Activated T-helper 2 cell treated with anti-CD3 and anti-CD28 coated beads, Interferon-gamma antibody, Interleukin-2, Interleukin-4, amounts not matched to agents 10 μg/mL and 5 μg/mL and 100 μg/mL, durations not matched to agents 14 hours and 24 hours and 36 hours (primary cell): ENCODE measurements at places on chromosomes 13 and 19. TPM values are rescaled to one million over a fixed set of nuclear protein-coding genes. Genes with fewer than 3 reads are reported as not detected.
A peak's percentile ranks its signal among the peaks of the same experiment; 100 is the strongest.

DNA sequence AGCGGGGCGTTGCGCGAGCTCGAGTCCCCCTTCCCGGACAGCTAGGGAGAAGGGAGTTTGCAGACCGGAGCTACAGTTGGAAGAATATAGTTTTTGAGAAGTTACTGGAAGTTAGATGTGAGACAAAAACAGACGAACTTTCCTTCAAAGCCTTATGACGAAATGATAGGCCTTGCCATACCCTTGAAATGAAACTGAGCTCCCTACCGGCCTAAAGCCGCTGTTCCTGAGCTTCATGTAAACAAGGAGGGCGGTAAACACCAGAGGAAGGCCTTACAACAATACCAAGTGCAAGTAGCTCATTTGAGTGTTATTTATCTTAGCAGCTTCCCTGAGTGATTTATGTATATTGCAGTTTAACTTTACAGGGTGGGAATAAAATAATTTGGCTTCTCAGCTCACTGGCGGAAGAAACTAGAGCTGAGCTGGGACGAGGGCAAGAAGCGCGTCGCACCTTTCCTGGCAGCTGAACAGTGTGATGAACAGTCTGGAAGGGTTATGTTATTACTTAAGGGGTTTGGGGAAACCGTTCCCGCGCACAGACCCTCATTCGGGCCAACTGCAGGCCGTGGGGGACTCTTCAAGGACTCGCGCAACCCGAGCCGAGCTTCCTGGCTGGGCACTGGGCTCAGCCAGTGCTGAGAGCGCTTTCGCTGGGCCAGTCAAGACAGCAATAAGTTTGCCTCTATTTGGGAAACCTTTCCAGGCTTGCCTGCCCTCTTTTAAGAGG is 111.2 kb downstream of the KCNRG start:
- peaks cover 38% of the 10 kb centered on the region for H3K27me3 ChIP-seq
- peak overlapping the region; percentile 81 for H3K27ac ChIP-seq
- H3K4me3 ChIP-seq, result peak overlapping the region; percentile 77
- H3K36me3 ChIP-seq, result peaks cover 21% of the 10 kb centered on the region
- DNase-seq, result no peak

The SHISA7 gene
- total RNA-seq, result not detected in 2 replicates

The SKA3 gene
- total RNA-seq, result 29.4 and 29.6 TPM in 2 replicates

The PIN1 gene
- total RNA-seq, result 84.3 and 87.3 TPM in 2 replicates

DNA sequence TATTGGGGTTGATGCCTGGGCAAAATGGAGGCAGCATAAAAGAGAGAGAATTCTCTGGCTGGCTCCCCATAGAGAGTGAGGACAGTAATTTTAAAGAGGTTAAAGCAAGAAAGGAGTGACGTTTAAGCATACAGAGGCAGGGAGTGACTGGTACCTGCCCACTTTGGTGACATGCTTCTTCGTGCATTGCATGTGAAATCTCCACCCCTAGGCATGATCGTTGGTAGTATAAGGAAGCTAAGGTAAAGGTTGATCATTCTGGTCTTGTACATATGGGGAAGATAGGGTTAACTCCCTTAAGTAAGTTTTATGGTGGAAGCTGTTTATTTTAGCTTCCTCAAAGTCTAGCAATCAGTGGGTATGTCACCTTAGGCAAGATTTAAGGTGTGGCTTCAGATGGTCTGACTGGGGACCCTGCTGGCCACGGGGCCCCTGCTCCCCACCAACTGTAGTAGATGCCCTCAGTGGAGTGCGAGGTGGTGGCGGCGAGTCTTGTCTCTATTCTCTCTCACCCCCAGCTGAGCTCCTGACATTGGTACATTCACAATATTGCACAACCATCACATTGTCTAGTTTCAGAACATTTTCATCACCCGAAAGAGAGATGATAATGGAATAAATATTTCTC is 797.5 kb upstream of the SPRY2 start:
- DNase-seq, result no peak
- no peaks in the 10 kb centered on the region for H3K4me1 ChIP-seq
- no peak overlapping the region for H3K27ac ChIP-seq
- no peaks in the 10 kb centered on the region for H3K36me3 ChIP-seq
- no peak overlapping the region for H3K4me3 ChIP-seq
- H3K27me3 ChIP-seq, result no peaks in the 10 kb centered on the region

The C19orf85 gene
- not detected in 2 replicates for total RNA-seq

DNA sequence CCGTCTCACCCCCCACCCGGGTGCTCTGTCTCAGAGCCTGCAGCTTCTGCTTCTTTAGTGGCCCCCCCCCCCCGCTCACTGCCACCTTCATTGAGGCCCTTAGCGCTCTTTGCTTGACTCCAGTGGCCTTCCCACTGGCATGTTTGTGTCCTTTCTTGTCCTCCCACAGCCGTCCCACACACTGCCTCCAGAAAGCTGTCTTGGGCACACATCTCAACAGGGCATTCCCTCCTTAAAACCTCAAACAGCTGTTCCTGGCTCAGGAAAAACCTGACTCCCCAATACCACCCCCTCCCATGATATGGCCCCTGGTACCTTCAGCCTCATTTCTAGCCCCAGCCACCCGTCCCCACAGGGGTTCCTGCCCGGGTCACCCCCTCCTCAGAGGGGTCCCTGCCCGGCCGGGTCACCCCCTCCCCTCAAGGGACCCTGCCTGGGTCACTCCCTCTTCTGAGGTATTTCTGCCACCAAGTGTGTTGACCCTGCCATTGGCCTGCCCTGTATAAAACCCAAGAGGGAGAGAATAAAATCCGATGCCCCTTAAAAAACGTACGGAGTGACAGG is 8.9 kb downstream of the B3GLCT start:
- no peak for DNase-seq
- no peaks in the 10 kb centered on the region for H3K36me3 ChIP-seq
- no peak overlapping the region for H3K27ac ChIP-seq
- no peaks in the 10 kb centered on the region for H3K27me3 ChIP-seq
- no peak overlapping the region for H3K4me3 ChIP-seq
- H3K4me1 ChIP-seq, result peaks cover 15% of the 10 kb centered on the region

GRCh38 chr13:45662162-45662561 is 40.0 kb upstream of the CBY2 start:
- H3K27ac ChIP-seq, result no peak overlapping the region
- H3K4me3 ChIP-seq, result no peak overlapping the region
- no peak for DNase-seq
- H3K27me3 ChIP-seq, result no peaks in the 10 kb centered on the region
- H3K36me3 ChIP-seq, result no peaks in the 10 kb centered on the region
- peaks cover 5% of the 10 kb centered on the region for H3K4me1 ChIP-seq

- H3K27ac ChIP-seq, result peak overlapping the region; percentile 34
- H3K27me3 ChIP-seq, result no peaks in the 10 kb centered on the region
- peaks cover 20% of the 10 kb centered on the region for H3K4me1 ChIP-seq
- H3K36me3 ChIP-seq, result no peaks in the 10 kb centered on the region
- no peak for DNase-seq
Observed at GRCh38 chr19:35332817-35333216, 3.8 kb downstream of the CD22 start.

The MAP2K2 gene
- 131 and 141 TPM in 2 replicates for total RNA-seq

- H3K27me3 ChIP-seq, result no peaks in the 10 kb centered on the region
- H3K27ac ChIP-seq, result no peak overlapping the region
- peaks cover 40% of the 10 kb centered on the region for H3K36me3 ChIP-seq
- DNase-seq, result no peak
- no peaks in the 10 kb centered on the region for H3K4me1 ChIP-seq
Observed at GRCh38 chr19:40335101-40335500, 13.1 kb downstream of the C19orf47 start.

- no peaks in the 10 kb centered on the region for H3K4me1 ChIP-seq
- no peaks in the 10 kb centered on the region for H3K27me3 ChIP-seq
Observed at GRCh38 chr19:28694812-28695211, 518.1 kb downstream of the UQCRFS1 start.

- H3K27me3 ChIP-seq, result no peaks in the 10 kb centered on the region
- H3K4me1 ChIP-seq, result peaks cover 8% of the 10 kb centered on the region
- no peak overlapping the region for H3K27ac ChIP-seq
- H3K36me3 ChIP-seq, result no peaks in the 10 kb centered on the region
Observed at GRCh38 chr19:6233056-6233826, 46.5 kb downstream of the MLLT1 start.

The NLRP4 gene
- total RNA-seq, result not detected in 2 replicates

GRCh38 chr13:113616991-113617749 is 32.6 kb downstream of the TFDP1 start:
- no peak overlapping the region for H3K4me3 ChIP-seq
- H3K27me3 ChIP-seq, result no peaks in the 10 kb centered on the region

DNA sequence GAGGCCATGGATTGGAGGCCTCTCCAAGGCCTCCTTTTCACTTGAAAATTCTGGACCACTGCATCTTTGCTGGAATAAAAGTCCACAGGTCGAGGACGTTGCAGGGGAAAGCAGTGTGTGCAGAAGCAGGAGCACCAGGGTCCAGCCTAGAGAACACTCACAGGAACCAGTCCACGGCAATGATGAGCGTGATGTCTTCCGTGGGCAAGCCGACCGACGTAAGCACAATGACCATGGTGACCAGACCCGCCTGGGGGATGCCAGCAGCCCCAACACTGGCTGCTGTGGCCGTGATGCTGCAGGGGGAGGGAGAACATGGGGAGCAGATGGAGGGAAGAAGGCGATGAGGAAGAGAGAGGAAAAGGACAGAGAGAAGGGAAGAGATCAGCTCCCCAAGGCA is 11.5 kb downstream of the OR7C2 start:
- no peaks in the 10 kb centered on the region for H3K27me3 ChIP-seq
- no peaks in the 10 kb centered on the region for H3K36me3 ChIP-seq
- no peak overlapping the region for H3K27ac ChIP-seq
- H3K4me1 ChIP-seq, result no peaks in the 10 kb centered on the region
- no peak for DNase-seq

DNA sequence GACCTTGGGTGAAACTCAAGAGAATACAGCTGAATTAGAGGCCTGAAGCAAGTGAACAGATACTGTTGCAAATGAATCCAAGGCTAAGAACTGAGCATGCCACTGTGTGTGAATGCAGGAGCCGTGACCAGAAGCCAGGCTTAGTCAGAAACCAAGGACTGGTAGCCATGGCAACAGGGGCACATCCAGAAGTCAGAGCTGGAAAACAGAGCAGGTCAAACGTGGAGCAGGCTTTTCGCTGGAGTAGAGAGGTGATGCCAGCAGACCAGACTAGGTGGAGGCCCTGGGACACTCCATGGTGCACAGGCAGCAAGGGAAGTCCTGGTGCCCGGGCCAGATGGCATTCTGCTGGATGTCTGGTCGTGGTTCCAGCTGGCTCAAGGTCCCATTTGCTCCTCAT is 564.1 kb downstream of the PCDH9 start:
- H3K27me3 ChIP-seq, result no peaks in the 10 kb centered on the region
- H3K4me3 ChIP-seq, result no peak overlapping the region
- DNase-seq, result no peak
- H3K4me1 ChIP-seq, result no peaks in the 10 kb centered on the region
- no peak overlapping the region for H3K27ac ChIP-seq

- DNase-seq, result no peak
- H3K4me3 ChIP-seq, result no peak overlapping the region
- peaks cover 26% of the 10 kb centered on the region for H3K36me3 ChIP-seq
- no peak overlapping the region for H3K27ac ChIP-seq
- H3K4me1 ChIP-seq, result peaks cover 47% of the 10 kb centered on the region
- no peaks in the 10 kb centered on the region for H3K27me3 ChIP-seq
Observed at GRCh38 chr13:97228850-97229521, 6.9 kb downstream of the MBNL2 start.

DNA sequence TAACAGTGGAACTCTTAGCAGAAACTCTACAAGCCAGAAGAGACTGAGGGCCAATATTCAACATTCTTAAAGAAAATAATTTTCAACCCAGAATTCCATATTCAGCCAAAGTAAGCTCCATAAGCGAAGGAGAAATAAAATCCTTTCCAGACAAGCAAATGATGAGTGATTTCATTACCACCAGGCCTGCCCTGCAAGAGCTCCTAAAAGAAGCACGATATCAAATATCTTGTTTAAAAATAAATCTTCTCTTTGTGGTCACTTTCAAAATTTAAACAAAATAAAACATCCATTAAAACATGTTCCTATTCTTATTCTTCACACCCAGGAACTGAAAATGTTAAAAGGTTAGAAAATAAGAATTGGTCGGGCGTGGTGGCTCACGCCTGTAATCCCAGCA is 13.7 kb downstream of the MICU2 start:
- DNase-seq, result no peak
- H3K27ac ChIP-seq, result no peak overlapping the region
- no peak overlapping the region for H3K4me3 ChIP-seq
- no peaks in the 10 kb centered on the region for H3K27me3 ChIP-seq
- H3K36me3 ChIP-seq, result peaks cover 12% of the 10 kb centered on the region

DNA sequence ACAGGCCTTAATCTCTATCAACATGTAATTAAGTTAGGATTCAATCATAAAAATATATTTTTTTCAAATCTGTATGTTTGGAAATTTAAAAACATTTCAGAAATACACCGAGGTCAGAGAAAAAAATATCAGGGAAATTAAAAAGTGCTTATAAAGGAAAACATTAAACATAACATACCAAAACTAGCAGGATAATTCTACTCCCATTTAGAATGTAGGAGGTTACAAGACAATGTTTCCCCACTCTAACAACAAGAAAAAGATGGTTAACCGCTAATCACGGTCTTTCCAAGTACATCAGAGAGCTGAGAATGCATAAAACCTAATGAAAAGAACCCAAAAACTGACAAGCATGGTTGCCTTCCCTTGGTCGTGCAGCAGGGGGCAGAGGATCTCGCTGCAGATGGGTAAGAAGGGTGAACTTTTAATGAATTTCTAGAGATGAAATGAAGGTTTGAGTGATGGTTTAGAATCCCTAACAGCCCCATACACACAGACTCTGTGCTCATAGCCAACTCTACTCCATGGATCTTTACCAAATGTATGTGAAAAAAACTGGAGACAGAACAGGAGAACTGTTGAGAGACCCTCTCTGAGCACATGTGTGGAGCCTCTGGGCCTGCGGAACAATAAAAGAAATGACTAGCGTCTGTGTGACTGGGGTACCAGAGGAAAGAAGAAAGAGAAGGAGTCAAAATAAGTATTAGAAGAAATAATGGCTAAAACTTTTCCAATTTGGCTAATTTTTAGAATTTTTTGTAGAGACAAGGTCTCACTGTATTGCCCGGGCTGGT is 51.3 kb upstream of the LSM14A start:
- H3K4me1 ChIP-seq, result peaks cover 1% of the 10 kb centered on the region
- H3K27me3 ChIP-seq, result peaks cover 9% of the 10 kb centered on the region
- DNase-seq, result peak; percentile 23
- no peak overlapping the region for H3K4me3 ChIP-seq
- H3K27ac ChIP-seq, result no peak overlapping the region

The CBY2 gene
- total RNA-seq, result not detected in 2 replicates

GRCh38 chr13:110726726-110727125 is 13.2 kb downstream of the ING1 start:
- no peak overlapping the region for H3K27ac ChIP-seq
- H3K36me3 ChIP-seq, result peaks cover 10% of the 10 kb centered on the region
- H3K4me3 ChIP-seq, result peak overlapping the region; percentile 14
- peaks cover 7% of the 10 kb centered on the region for H3K27me3 ChIP-seq
- peaks cover 14% of the 10 kb centered on the region for H3K4me1 ChIP-seq

DNA sequence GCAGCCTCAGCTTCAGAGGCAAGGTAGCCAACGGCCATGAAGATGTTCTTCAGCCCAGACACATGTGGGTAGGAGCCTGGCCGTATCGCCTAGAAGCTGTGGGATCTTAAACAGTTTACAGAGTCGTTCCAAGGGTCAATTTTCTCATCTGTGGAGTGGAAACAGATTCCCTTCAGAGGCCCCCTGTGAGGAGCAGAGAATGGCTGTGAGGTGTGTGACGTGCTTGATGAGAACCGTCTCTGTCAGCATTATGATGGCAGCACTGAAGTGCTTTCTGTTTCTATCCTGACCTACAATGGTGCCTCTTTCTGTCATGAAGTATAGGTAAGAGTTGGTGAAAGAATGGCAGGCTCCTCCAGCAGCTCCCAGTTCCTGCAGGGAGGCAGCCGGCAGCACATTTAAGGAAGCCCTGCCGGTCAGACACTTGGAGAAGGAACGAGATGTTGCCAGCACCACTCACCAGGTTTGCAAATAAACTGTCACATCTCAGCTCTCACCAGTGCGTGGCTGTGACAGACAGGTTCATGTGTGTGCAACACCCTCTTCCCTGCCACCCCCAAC is 277.3 kb downstream of the FOXO1 start:
- DNase-seq, result peak; percentile 50
- H3K4me1 ChIP-seq, result peaks cover 38% of the 10 kb centered on the region
- H3K36me3 ChIP-seq, result peaks cover 8% of the 10 kb centered on the region
- no peaks in the 10 kb centered on the region for H3K27me3 ChIP-seq
